ENCODE measurements at places on chromosomes 3 and 15.

- DNase-seq, result no peak
Measured at GRCh38 chr3:127040216-127040615, 57.3 kb downstream of the PLXNA1 start.

GRCh38 chr3:13040361-13041074 is 32.7 kb downstream of the IQSEC1 start:
- DNase-seq, result peak; percentile 70

DNA sequence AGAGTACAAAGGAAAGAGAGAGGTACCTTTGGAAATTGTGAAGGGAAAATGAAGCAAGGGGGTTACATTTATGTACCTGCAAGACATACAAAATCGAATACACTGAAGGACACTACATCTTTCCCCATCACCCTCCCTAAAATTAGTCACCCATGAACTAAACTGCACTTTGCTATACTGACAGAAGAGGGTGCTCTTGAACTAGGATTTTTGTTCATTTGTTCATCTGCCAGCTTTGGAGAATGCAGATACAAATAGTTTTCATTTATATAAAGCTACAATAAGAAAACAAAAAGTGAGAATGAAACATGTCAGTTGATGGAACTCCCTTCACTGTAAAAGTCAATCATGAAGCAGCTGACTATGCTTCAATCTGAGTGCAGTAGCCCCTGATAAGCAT is 55.7 kb downstream of the PCCB start:
- DNase-seq, result no peak

GRCh38 chr15:68081869-68082505 is 27.9 kb downstream of the PIAS1 start:
- no peak for DNase-seq

GRCh38 chr3:53731934-53732624 is 114.1 kb downstream of the CHDH start:
- DNase-seq, result no peak

GRCh38 chr3:110341047-110341446 is 730.6 kb upstream of the NECTIN3 start:
- DNase-seq, result no peak

DNA sequence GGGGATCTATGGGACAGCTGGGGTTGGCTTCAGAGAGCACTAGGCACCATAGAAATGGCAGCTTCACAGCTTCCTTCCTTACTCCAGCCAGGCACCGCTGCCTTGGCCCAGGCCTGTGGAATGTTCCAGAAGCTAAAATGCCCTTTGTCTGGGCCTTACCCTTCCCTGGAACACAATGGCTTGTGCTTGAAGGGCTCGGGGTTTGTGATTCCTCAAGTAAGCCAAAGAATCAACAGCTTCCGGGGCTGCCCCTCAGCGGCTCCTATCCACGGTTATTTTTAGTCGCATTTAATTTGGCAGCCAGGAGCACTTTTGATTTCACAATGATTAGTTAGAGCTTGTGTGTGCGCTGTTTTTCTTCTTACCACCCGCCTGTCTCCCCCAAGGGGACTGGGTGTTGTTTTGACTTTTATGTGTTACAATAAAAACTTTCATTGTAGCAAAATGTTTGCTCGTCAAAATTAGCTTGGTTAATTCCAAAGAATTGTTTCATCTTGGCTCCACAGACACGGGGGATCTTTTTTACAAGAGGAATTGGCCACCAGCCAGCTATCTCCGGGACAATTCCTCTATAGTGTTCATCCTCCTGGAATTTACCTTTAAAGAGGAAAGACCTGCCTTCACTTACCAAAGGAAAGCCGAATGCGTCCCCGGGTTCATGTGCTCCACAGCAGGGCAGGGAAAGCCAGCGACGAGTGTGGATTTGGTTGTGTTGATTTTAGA is 73.8 kb downstream of the TLE3 start:
- DNase-seq, result no peak

GRCh38 chr3:140521751-140522445 is 156.0 kb upstream of the TRIM42 start:
- DNase-seq, result no peak

GRCh38 chr3:61666615-61667330 is 105.4 kb downstream of the PTPRG start:
- no peak for DNase-seq

- no peak for DNase-seq
Measured at GRCh38 chr15:66593219-66593780, 27.5 kb upstream of the LCTL start.

All from SK-N-SH (cell line).